ENCODE measurements at places on chromosomes 2 and 18.

- DNase-seq: no peak
Observed at GRCh38 chr2:189719571-189719970, 43.0 kb downstream of the OSGEPL1 start.

GRCh38 chr2:129722306-129723019, 257.0 kb upstream of the RAB6C start:
- no peak for DNase-seq

GRCh38 chr2:174815526-174815925, 51.3 kb upstream of the CHRNA1 start:
- DNase-seq: no peak

GRCh38 chr2:230738391-230738811, 25.8 kb downstream of the CAB39 start:
- no peak for DNase-seq

DNA sequence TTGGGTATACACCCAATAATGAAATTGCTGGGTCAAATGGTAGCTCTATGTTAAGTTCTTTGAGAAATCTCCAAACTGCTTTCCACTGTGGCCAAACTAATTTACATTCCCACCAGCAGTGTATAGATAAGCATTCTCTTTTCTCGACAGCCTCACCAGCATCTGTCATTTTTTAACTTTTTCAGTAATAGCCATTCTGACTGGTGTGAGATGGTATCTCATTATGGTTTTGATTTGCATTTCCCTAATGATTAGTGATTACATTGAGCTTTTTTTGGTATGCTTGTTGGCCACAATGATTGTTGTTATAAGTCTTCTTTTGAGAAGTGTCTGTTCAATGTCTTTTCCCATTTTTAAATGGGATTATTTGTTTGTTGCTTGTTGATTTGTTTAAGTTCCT, 50.4 kb upstream of the EPAS1 start:
- no peak for DNase-seq

DNA sequence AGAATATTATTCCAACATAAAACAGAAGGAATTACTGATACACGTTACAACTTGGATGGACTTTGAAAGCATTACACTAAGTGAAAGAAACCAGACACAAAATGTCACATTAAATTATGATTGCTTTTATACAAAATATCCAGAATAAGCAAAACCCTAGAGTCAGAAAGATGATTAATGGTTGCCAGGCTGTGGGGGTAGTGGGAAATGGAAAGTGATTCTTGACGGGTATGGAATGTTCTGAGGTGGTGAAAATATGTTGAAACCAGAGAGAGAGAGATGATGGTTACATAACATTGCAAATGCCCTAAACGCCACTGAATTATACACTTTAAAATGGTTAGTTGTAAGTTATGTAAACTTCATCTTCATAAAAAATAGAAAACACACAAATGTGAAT, 1057.2 kb upstream of the TMEFF2 start:
- DNase-seq: no peak

DNA sequence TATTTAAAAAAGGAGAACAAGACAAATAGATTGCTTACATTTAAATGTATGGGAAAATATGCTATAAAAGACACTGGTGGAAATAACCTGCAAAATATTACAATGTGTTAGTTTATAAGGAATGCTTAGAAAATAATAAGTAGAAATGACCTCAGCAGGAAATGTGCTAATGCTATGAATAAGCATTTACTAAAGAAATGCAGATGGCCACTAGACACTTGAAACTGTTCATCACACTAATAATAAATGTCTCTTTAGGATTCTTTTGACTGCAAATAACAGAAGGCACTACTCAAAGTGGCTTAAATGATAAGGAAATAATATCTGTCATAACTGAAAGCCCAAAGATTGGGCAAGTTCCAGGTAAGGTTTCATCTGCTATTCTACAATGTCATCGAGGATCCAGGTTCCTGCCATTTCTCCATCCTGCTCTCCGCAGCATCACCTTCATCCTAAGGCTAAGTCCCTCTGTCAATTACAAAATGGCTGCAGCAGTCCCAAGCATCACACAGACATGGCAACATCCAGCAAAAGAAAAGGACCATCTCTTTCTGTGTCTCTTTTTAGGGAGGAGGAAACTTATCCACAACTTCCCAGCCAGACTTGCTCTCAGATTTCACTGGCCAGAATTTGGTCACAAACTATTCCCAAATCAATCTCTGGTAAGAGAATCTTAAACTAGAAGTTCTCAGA, 21.9 kb downstream of the METTL8 start:
- DNase-seq: no peak
